Stimulated activated CD8-positive, alpha-beta memory T cell treated with anti-CD3 and anti-CD28 coated beads, Interleukin-4, amount 100 ng/mL, for 4 hours (primary cell): ENCODE measurements at places on chromosomes 7 and 10.
A peak's percentile ranks its signal among the peaks of the same experiment; 100 is the strongest.

DNA sequence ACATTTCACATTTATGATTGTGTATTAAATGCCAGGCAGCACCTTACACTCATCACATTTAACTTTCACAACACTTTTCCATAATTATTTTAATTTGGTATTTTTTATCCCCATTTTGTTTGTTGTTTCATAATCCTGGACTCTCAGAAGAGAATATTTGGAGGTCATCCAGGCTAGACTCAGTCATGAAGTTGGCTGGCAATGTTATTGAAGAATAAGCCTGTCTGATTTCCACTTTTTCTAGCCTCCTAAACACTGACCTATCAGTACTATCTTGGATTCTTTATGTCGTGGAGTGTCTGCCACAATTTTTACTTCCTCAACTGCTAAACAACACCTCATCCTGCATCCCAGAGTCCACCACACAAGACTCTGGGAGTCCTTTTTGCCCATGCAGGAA is 372.3 kb upstream of the NRP1 start:
- DNase-seq: no peak

DNA sequence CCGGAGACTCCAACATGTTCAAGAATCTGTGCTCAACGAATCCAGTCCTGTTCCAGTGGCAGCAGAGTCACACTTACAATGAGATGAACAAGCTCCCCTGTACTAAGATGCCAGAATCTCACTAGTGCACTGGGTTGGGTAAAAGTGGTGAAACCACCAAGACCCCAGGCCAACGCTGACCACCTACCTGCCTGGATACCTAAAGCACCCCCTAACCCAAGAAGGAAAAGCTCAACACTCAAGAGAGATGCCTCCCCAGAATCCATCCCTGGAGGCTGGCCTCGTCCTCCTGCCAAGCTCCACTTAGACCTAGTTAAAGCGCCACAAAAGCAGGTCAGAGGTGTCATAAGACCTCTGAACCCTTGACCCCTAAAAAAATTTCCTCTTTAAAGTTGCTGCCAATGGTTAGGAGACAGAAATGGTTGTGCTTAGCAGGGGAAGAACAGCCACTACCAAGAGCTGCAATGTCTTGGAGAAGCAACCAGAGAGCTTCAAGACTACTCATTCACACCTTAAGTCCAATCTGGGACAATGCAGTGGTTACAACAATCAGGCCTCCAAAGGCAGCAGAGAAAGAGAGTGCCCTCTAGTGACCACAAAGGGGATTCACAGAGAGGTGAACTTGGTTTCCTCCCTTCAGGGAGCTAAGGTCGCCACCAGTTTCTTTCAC is 94.6 kb upstream of the MACROH2A2 start:
- DNase-seq: no peak

DNA sequence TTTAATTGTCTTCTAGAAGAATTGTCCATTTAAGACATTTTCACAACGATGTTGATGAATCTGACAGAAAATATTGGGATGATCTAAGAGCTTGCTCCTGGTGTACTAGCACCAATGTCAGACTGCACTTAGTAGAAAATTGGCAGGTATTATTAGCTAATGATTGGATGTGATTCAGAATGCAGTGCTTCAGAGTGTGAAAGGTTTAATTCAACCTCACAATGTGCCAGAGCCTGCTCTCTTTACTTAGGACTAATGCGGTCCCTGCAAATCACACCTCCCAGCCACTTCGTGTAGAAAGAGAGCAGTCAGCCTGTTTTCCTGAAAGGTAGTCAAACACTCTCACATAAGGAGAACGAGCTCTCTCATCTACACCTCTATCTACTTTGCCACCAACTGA is 197.5 kb downstream of the ZNF438 start:
- DNase-seq: no peak

DNA sequence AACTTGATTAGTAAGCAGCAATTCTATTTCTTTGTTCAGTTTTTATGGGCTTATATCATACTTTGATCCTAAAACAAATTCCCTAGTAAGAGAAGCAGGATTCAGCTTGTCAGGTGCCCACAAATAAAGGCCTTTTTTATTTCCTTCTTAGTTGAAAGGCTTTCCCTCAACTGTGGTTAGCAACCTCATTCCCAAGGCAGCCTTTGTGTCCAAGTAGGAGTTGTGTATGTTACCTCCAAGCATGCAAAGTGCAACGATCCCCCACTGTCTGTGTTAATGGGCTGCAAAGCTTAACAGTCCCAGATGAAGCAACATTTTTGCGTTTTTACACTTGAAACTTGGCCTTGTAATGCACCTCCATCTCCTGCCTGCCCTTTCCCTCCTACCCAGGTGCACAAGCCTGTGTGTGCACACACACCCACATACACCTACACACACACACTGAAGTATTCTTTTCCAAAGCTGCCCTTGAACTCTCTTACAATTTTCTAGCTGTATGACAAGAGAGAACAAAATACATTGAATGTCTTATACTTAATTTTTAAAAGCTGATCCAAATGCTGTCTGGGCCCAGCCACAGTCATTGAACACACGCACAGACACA is 278.2 kb downstream of the SNX13 start:
- no peak for DNase-seq

GRCh38 chr10:103645141-103646054 is 151.9 kb downstream of the NEURL1 start:
- no peak for DNase-seq

GRCh38 chr7:70680306-70680705 is 451.6 kb upstream of the GALNT17 start:
- DNase-seq: no peak

- no peak for DNase-seq
Measured at GRCh38 chr7:90187507-90188050, 24.0 kb upstream of the STEAP2 start.

GRCh38 chr10:123990889-123991288 is 99.3 kb upstream of the CPXM2 start:
- no peak for DNase-seq

- DNase-seq: no peak
Measured at GRCh38 chr10:107371801-107372200, 207.3 kb upstream of the SORCS1 start.

DNA sequence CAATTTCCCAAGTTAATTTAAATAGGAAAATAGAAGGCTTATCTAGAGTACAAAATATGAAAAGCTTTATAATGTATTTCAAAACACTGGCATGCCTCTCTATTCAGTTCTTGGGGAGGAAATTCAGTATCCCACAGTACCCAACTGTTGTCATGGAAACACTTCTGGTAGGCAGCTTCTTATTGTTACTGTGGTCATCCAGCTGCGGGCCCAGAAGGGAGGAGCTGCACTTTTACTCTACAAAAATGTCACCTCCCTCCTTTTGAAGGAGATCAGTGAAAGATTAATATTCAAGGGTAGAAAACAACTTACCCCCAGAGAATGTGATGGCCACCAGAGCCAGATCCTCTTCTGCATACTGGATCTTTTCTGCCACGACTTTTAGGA is 202.8 kb downstream of the RAPGEF5 start:
- DNase-seq: no peak

- DNase-seq: no peak
Measured at GRCh38 chr7:36154255-36155212, 1.5 kb downstream of the EEPD1 start.

GRCh38 chr7:14579971-14580370 is 322.6 kb downstream of the DGKB start:
- no peak for DNase-seq

- DNase-seq: no peak
Measured at GRCh38 chr7:127589896-127590295, 1.7 kb downstream of the ARF5 start.

DNA sequence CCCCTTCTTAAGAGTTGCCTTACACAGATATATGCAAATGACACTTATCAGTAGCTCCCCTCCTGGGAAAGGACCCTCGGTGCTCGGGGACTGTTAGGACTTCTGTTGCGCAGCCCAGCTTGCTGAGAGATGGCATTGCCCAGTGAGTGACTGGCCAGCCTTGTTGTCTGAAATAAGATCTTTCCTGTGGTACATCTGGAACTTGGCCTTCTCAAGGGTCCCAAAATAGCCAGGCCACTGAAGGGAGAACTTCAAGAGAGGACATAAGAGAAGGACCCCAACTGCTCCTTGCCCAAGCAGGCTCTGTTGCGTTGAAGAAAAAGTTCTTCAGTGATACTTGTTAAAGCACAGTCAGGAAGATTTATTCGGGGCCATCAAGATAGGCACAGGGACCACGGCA is 17.3 kb downstream of the BAG3 start:
- no peak for DNase-seq

DNA sequence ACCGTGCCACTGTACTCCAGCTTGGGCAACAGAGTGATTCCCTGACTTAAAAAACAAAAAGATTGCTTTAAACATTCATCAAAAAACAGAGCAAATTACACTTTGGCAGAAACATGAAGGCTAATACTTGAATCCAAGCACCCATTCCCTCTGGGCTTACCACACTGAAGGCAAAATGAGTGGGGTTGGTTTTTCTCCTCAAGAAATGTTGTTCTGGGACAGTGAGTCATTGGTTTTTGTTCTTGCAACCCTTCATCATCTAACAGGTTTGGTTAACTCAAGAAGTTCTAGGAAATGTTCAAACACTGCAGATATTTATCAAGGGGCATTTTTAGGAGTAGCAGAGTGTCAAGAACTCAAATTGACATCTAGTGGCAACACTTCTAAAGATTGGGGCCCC is 60.5 kb downstream of the KIAA1217 start:
- no peak for DNase-seq

DNA sequence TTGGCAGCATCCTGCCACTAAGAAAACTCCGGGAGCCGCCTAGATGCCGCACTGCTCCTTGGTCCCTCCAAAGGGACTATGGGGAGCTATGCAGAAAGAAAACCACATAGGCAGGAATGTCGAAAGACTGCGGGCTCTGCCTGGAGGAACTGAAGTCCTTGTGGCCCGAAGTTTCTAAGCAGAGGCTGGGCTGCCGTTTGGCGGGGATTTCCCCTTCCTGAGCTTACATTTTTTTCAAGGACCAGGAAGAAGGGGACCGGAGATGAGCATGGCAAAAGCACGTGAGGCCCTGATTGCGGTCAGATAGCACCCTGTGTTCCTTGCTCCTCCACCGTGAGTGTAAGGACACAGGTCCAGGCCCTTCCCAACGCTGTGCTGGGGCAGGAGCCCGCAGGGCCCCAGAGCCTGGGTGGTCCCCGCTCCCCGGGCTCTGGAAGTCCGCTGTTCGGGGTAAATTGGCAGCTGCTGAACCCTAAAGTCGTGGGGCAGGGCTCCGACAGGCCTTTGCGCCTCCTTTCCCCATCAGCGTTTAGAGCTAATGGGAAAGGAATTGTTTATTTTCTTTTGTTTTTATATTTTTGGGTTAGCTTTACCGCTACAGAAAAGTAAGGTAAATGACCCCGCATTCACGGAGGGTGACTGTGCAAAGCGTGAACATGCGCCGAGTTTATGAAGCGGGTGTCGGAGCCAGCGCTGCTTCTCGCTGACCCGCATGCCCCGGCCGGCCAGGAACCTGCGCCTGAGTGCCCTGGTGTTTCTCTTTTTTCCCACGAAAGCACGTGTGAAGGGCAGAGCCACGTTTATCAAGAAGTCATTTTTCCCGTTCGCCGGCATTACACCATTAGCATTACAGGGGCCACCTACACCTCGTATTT is 356.5 kb upstream of the ZNF32 start:
- no peak for DNase-seq

DNA sequence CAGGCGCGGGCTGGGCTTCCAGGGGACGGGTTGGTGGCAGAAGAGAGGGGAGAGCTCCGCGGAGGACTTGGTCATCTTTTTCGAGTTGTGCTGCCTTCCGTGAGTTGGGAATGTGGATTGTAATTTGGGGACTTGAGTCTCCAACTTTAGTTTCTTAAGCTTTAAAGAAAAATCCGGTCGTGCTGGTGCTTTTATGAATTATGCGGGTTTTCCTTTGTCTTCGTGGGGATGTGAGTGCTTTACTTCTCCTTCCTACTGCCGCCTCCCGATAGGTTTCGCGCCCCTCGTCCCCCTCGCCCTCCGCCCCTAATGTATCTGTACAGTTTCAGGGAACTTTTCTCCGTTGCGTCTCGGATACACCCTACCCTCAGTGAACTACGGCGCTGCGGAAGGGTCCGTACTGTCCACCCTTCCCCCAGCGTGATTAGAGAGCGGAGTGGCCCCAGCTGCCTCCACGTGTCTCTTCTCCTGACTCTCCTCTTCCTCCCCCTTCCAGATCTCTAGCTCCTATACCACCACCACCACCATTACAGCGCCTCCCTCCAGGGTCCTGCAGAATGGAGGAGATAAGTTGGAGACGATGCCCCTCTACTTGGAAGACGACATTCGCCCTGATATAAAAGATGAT is 649 bp downstream of the SCD start:
- DNase-seq: no peak

GRCh38 chr10:97210543-97210960 is 24.8 kb upstream of the SLIT1 start:
- DNase-seq: peak; percentile 23

- no peak for DNase-seq
Measured at GRCh38 chr7:98221611-98222532, 10.6 kb downstream of the BHLHA15 start.

- DNase-seq: no peak
Measured at GRCh38 chr10:91054325-91054724, 133.4 kb upstream of the ANKRD1 start.

GRCh38 chr7:23514755-23515154 is 17.0 kb downstream of the TRA2A start:
- DNase-seq: no peak

DNA sequence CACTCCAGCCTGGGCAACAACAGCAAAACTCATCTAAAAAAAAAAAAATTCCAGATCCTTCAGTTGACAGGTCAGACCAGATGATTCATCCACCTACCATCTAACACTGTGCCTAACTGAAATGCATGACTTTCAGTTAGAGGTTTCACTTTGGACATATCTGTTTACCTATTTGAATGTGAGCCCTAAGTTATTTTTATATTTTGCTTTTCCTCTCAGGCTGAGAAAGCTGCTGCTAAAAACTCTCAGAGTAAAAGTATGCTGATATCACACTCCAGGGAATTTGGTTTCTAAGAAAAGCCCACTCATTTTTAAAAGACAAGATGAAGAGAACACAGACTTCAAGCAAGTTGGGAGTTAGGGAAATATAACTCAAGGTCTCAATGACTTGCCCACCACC is 126.0 kb downstream of the SGMS1 start:
- DNase-seq: no peak

- peak; percentile 8 for DNase-seq
Measured at GRCh38 chr7:120792091-120792860, 65.7 kb downstream of the TSPAN12 start.

DNA sequence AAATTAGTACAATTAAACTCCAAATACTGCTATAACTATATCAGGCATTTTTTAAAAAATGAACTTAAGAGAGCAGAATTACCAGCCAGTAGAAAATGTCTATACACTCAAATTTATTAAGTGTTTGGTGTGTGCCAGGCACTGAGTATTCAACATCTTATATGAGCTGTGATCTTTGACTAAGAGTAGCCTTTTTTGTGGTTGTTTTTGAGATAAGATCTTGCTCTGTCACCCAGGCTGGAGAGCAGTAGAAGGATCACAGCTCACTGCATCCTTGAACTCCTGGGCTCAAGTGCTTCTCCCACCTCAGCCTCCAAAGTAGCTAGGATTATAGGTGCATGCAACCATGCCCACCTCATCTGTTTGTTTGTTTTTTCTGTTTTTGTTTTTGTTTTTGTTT is 102.5 kb upstream of the CELF2 start:
- no peak for DNase-seq
